ENCODE measurements at places on chromosomes 3 and 15.
A peak's percentile ranks its signal among the peaks of the same experiment; 100 is the strongest.

DNA sequence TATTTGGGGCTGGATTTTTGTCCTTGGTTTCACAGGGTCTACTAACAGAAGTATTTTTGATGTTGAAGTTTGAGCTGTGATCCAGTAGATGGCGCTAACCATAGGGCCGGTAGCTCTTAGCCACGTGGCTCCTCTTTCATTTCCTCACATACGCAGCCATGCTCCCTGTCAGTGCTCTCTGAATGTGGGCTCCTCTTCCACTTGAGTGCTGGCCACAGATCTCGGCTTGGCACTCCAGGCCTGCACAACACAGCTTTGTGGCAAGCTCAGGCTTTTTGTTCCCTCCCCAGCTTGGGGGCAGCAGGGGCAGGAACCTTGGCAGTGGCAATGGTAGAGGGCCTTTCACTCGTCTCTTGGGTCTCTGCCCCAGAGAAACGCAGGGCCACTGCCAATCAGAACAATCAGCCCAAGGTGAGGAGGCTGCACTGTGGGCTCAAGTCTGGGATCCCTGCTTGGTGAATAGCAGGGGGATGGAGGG lies 18.6 kb upstream of the DNAAF4 start:
- no peak for DNase-seq

- no peak for DNase-seq
These were observed 2.3 kb upstream of the MUC4 start for GRCh38 chr3:195813916-195814640.

GRCh38 chr3:194995922-194996321 lies 275.0 kb downstream of the XXYLT1 start:
- no peak for DNase-seq

GRCh38 chr15:51054535-51054934 lies 40.2 kb downstream of the TNFAIP8L3 start:
- DNase-seq, result no peak

- no peak for DNase-seq
These were observed 53.4 kb downstream of the GTF2E1 start for GRCh38 chr3:120795959-120796358.

- no peak for DNase-seq
These were observed 52.8 kb downstream of the RHCG start for GRCh38 chr15:89443581-89443980.

DNA sequence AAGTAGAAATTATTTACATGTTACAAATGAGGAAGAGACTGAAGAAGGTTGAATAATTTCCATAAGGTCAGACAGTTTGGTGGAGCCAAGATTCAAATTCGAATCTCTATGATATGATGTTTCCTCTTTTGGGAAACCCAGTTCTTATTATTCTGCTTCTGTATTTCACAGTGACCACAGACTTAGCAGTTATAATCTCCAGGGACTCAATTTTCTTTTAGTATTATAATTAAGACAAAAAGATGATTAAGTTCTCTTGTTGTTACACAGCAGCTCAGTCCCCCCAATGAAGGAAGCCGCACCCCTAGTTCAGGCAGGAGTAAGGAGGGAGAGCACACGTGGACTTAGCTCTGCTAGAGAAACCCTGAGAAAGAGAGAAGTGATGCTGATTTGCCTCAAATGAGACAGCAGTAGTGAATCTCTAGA lies 130.6 kb downstream of the CCNL1 start:
- DNase-seq, result no peak

GRCh38 chr15:60520013-60520824 lies 41.3 kb upstream of the ICE2 start:
- DNase-seq, result no peak

GRCh38 chr3:75265897-75266296 lies 398.2 kb upstream of the FRG2C start:
- no peak for DNase-seq

DNA sequence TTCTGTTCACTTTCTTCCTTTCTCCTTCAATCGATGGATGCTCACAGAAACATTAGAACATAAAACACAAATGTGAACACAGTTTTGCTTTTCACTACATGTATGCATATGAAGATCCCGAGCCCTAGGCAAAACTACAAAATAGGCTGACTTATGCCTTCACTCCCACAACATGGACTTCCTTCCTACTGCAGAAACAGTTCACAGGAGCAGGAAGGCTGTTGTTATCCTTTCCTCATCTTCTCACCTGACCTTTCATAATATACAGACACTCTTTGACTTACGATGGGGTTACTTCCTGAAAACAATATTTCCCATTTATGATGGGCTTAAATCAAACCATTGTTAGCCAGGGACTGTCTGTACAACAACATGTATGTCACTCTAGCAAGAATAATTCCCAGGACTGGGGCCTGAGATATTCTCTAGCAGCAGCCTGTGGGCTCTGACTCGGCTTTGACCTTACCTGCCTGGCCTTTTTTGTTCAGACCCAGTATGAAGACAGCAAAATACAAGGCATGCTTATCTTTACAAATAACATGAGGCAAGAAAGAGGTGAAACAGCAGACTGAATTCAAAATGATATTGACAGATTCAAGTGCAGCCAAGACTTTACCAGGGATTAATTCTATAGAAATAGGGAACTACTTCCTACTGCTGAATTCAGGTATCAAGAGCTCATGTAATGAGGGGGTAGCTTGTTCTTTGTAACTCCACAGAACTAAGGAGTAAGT lies 51.8 kb upstream of the PLXND1 start:
- DNase-seq, result no peak

DNA sequence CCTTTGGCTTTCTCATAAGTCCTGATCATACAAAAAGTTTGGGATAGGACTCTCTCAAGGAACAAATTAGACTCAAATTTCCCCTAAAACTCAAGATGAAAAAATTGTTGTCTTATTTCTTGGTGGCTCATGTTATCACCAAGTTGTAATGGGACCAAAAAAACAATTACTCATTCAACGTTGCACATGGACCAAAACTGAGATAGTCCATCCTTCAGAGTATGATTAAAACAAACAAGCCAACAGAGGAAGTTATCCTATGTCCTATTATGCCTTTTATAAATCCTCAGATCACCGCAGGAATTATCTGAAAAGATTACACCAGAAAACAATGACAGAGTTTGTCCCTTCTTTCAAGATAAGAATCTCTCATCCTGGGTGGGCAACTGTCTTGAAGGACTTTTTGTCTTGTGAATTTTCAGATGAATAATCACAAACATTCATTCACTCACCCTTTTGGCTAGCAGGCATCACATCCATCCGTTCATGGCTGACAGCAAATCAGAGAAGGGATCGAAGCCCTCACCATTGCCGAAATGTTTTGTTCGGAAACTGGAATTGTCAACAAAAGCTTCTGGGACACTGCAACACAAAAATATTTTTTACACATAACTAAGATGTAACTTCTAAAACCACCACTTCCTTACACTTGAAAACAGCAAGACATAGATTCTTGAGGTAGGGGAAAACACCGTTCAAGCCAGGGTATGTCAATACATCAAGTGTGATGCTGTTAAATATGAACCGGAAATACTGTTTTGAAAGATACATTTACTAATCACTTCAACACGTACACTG lies 90.4 kb downstream of the FOXP1 start:
- no peak for DNase-seq

DNA sequence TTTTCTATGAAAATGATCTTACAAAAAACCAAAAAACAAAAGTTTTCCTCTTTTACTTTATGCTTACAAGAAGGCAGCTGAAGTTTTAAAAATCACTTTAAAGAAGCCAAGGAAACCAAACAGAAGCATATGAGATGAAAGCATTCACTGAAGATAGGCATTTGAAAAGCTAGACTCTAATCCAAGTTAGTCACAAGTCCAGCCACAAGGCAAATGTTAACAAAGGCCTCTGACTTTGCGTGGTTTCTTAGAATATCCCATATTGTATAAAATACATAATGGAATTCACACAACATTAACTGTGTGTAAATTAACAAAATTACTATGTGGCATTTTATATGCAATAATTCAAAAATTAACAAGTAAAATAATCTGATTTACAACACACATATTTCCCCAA lies 17.7 kb downstream of the MRPL3 start:
- DNase-seq, result no peak

- no peak for DNase-seq
These were observed 66.4 kb downstream of the SEMA5B start for GRCh38 chr3:122961146-122961545.

- no peak for DNase-seq
These were observed 28.6 kb upstream of the OR5K4 start for GRCh38 chr3:98325055-98325454.

GRCh38 chr15:61146931-61147230 lies 82.2 kb downstream of the RORA start:
- no peak for DNase-seq

DNA sequence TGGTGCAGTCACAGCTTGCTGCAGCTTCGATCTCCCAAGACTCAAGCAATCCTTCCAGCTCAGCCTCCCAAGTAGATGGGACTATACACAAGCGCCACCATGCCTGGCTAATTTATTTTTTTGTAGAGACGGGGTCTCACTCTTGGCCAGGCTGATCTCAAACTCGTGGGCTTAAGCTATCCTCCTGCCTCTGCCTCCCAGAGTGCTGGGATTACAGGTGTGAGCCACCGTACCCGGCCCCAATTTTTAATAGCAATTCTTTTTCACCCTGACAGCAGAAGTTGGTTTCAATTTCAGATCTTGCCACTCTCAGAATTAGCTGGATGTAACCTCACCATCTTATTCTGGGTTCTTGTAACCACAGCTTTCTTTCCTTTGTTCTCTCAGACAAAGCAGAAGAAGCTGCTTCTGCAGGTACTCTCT lies 64.8 kb downstream of the TRIM71 start:
- DNase-seq, result no peak

GRCh38 chr15:39699516-39700374 lies 82.9 kb downstream of the FSIP1 start:
- no peak for DNase-seq

DNA sequence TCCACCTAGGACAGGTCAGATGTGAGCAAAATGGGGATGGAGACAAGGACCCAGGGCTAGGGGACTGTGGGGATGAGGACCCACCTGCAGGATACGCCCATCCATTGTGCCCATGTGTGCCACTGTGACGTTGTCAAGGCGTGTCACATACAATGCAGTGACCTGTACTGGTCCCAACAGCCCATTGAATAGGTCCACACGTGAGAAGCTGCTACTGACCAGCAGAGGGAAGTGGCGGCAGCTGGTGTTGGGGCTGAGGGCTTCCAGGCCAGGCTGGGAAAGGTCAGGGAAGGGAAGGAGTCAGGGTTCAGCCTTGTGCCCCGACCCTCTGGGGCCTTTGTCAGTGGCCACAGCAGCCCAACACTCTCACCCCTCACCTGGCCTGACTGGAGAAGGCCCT lies 4.7 kb downstream of the MST1R start:
- DNase-seq, result no peak

DNA sequence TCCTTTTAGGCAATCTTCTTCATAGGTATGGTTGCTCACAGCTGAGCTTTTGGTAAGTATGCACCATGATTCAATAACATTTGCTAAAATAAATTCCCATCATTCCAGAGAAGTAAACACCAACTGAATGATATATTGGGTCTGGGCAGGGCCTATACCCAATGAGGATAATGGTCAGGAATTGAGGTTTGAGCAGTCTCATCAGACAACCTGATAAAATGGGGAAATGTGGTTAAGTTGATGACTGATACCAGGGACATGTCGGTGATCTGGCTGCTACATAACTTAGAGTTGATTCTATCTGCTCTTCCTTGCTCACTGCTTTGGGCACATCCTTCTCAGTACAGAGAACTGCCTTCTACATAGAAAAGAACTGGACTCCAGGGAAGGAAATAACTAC lies 92.9 kb downstream of the GPR156 start:
- no peak for DNase-seq

DNA sequence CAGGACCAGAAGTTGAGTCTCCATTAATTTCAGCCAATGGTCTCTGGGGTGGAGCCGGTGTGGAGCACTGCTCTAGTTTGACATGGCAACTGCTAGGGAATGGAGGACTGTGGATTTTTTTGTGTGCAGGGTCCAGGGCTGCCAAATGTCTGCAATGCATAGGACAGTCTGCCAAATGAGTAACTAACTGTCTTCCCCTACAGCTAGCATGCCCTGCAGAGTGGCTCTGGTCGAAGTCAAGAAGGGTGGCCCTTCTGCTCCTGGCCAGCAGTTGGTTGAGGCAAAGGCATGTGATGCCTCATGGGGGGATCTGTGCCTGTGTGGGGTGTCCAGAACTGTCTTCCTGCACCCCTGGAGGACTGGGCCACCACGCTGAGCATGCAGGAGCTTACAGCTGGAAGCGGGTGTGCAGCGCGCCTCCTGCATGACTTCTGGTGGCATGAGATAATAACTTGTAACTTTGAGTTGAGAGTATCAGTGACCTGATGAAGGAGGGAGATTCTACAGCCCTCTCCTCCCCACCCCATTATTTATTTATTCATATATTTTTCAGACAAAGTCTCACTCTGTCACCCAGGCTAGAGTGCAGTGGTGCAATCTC lies 4.6 kb downstream of the TPRA1 start:
- no peak for DNase-seq

- peak; percentile 49 for DNase-seq
These were observed at the start of gene CCDC13 for GRCh38 chr3:42772670-42773408. CCDC13 (minus strand) TSS chr3:42773253; CDS start chr3:42758345, 14,908 bp downstream.

- no peak for DNase-seq
These were observed 10.9 kb upstream of the RFT1 start for GRCh38 chr3:53140847-53141845.

GRCh38 chr15:66043264-66043663 lies 174.0 kb downstream of the RAB11A start:
- DNase-seq, result no peak

DNA sequence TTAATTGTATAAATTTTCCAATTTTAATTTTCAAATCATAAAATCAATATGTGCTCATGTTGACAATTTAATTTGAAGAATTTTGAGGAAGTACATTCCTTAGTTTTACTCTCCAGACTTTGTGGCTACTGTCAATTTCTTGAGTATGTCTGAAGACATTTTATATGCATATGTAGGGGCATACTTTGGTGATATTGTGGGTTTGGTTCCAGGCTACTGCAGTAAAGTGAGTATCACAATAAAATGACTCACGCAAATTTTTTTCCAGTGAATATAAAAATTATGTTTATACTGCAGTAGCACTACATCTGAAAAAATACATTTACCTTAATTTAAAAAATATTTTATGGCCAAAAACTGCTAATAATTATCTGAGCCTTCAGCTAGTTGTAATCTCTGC lies 123.2 kb upstream of the PLCL2 start:
- DNase-seq, result no peak

- peak; percentile 79 for DNase-seq
These were observed 57.5 kb downstream of the FLNB start for GRCh38 chr3:58065700-58066167.
